ENCODE measurements at places on chromosomes 16 and 17.

- no peak for DNase-seq
Observed at GRCh38 chr17:60941028-60941427, 263.4 kb downstream of the BCAS3 start.

DNA sequence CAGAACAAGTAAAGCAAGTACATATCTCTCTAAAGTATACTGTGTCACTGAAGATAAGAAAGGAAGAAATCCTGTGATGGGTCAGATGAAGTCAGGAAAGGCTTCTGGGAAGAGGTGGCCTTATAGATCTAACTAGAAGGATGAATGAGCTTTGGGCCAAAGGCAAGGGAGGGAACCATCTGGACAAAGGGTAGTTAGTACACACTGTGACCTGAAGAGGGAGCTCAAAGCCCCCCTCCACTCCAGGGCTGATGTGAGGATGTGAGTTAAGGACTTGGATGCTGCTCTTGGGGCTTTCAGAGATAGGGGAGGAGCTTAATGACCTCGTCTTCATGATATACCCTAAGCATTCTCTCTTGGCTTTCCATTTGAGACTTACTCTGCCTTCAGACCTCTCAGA lies 185.3 kb upstream of the CACNG3 start:
- DNase-seq = peak; percentile 60

DNA sequence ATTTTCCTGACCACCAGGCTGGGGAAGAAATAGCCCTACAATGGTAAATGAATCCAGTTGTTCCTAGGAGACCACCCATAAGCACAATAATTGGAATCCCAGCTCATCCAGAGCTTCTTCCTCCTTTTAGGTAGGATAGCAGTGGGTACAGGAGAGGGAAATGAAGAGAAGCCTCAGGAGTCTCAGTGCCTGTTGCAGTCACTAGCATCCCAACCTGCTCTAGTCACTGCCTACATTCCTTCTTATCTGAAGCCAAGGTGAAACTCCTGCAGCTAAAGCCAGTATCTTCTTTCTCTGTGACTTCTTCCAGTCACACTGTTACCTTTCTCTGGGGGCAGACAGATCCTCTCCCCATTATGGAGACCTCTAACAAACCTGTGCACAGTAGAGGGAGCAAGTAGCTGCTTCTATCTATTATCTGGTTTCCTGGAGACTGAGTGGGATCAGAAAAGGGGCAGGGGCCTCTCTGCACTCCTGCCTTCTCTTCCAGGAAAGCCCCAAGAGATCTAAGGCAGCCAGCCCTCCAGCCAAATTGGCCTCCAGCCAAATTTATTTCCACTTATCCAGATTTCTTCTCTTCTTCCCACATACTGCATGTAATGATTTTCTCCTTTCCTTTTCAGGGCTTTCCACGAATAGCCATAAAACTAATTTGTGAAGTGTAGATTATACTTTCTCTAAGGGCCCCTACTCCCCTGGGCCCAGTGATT lies 85.5 kb downstream of the SSH2 start:
- DNase-seq = no peak

DNA sequence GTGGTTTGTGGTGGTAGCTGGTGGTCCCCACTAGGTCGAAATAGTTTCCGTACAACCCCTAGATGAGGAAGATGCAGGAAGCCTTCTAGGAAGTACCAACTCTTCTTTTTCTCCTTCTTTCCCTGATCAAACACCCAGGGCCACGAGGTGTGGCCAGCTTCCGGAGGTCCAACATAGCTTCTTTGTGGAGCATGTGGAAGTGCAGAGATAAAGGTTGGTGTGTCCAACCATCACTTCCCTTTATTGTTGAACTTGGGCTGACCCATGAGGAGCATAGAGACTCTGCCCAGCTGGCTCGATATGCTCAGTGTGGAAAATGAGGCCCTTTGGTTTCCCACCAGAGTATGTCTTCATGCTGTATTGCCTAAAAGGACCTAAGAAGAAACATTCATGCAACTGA lies 6.3 kb upstream of the RGS9 start:
- DNase-seq = no peak

DNA sequence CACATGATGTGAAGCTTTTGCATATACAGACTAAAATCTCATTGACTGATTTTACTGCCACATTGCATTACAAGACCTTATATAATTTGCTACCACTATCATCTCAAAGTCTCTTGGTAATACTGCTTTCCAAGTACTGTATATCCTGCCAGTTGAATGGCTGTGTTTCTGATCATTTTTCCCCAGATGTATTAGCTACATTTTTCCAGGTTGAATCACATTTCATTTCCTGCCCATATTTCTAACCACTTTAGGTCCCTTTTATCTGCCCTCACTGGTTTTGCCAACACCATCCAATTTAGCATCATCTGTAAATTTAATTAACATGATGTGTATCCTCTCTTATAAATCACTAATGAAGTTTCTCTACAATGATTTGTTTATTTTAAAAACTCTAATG lies 365.7 kb upstream of the PMFBP1 start:
- no peak for DNase-seq

Data from activated CD8-positive, alpha-beta memory T cell treated with anti-CD3 and anti-CD28 coated beads, Interleukin-2, amount 50 U/mL, for 48 hours (primary cell).